ENCODE measurements at places on chromosomes 3 and 15.

- no peak for DNase-seq
These were observed 41.8 kb downstream of the MUC20 start for GRCh38 chr3:195762611-195763010.

GRCh38 chr15:70826634-70827033 is 27.3 kb downstream of the LARP6 start:
- DNase-seq = no peak

GRCh38 chr15:48397841-48398240 is 66.6 kb downstream of the DUT start:
- DNase-seq = no peak

- no peak for DNase-seq
These were observed 372.3 kb downstream of the SV2B start for GRCh38 chr15:91472316-91472756.

GRCh38 chr3:15875016-15875689 is 77.4 kb upstream of the ANKRD28 start:
- no peak for DNase-seq

DNA sequence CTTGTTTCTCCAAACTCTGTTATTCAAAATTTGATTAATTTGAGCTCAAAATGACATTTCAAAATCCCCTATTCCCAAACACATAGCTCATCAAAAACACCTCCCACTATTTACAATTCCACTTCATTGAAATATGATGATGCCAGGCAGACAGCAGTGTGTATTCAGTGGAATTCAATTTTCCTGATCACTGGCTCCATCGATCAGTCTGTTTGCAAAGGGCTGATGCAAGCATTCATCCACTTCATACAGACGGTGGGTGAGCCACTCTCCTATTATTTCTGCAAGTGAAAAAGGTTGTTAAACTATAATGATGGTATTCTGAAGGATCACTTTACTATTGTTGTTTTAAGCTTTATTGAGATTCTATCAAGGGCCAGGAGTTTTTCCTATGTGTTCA is 90.7 kb downstream of the RTP4 start:
- DNase-seq = no peak

GRCh38 chr3:69033470-69033869 is 18.7 kb downstream of the TMF1 start:
- no peak for DNase-seq

DNA sequence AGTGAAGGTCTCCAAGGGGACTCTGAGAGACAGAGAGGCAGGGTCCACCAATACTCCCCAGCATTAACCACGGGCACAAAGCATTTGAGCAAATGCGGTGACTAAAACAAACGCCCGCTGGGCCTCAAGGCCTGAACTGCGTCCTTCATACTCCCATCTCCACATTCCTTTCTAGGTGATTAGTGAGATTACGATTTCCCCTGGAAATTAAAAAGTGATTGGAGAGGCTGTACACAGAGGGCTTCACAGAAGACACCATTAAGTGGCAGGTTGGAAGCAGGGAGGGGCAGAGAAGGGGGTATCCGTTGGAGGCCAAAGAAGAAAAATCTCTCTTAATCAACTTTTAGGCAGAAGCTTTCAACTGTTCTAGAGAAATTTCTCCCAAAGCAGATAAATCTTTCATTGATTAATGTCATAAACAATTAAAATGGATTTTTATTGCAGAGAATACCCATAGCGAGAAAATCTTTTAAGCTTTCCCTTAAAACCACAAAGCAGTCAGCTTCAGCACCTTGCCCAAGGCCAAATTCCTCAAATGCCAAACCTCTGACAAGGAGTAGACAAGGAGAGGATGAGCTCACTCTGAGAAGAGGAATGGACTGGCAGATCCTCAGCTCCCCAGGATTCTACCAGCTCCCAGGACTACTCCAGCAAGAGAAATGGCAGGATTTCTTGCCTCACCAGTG is 38.2 kb downstream of the MB21D2 start:
- DNase-seq = no peak

DNA sequence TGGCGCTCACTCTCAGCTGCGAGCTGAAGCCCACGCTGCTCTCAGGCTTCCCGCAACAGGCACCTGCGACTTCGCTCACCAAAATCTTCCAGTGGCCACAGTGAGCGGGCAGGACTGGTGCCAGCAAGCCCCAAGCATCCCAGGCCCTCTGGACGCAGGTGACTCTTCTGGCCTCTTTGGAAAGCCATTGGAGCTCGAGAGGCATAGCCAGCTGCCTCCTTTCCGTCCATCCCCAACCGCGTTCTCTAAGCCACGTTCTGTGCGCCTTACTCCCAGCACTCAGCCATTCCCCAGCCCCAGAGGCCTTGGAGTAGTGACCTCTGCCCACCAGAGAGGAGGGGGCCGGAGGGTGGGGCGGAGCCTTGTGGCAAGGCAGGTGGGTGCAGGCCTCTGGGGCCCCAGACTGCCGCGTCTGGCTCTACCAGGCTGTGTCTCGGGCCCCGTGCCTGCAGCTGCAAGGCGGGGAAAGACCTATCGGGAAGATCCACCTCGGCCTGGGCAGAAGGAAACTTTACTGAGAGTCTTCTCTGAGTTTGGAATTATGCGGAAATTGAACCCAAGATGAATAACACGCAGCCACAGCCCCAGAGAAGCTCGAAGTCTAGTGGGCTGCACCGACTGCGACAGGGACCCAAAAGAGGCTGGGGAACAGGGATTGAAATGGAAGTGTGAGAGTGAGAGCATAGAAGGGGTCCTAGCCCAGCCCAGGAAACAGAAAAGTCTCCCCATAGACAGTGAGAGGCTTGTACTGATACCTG is 3.6 kb upstream of the SOX14 start:
- no peak for DNase-seq

Data from GDM1 (cell line).